M059J (cell line): ENCODE measurements at places on chromosomes 3 and 15. TPM values are rescaled to one million over a fixed set of nuclear protein-coding genes. Genes with fewer than 3 reads are reported as not detected.

DNA sequence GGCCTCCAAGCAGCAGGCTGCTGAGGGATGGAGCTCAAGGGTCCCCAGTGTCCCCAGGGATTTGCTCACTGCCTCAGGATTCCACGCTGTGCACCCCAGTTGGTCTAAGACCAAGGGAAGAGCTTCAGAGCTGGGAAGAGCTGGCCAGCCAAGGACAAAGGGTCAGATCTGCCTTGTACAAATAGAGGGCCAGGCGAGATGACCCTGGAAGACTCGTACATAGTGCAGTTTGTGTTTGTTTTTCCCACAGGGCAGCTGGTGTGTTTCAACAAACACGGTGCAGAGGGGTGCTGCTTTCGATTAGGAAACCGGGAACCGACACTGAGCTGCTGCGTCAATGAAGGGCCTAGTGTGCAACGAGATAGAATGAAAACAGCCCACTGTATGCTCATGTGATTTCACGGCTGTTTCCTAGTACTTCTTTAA lies 56.1 kb upstream of the TRPM1 start:
- DNase-seq, result no peak

DNA sequence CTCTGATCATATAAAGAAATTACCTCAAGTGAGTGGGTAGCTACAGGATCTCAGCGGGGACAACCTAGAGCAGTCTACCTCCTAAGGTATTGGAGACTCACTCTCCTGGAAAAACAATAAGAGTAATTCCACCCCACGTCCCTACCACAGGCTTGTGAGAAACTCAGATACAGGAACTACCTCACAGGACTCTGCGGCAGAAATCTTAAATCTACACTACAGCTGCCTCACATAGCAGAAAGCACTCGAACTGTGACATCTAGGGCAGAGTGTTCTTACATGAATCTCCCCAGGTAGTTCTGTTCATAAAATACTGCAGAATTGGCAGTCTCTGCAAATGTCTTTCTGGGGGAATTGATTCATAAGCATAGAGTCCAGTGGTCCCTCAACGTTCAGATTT lies 382.9 kb upstream of the IL12A start:
- DNase-seq, result no peak

DNA sequence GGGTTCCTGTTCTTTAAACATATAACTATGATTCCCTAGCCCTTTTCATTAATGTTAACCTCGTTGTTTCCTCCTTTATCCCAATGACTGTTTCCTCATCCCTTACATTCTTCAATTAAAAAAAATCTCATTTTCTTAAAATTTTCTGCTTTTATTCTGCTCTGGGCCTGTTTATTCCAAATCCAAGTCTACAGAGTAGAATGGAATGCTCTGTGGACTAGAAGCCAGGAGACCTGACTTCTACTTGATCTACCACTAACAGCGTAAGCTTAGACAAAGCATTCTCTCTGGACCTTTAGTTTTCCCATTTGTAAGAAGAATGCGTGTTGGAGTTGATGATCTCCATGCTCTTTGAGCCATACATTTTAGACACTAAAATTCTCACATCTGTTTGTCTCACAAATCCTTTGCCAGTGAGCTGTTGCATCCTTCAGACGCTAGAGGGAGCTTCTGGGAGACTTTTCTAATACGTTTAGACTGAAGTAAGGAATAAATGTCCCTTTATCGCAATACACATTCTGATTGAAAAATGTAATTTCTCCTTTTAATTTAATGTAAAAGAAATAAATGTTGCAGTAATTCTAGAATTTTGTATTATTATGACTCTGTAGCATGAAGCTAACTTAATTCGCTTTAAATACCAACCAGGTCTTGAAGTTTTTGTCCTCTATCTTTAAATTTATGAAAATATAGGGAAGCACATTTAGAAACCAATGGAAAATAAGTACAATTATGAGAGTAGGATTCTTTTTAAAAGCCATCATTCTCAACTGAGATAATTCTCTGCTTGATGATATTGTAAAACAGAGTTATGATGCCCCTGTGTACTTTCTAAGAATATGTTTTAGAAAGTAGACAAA lies 21.7 kb upstream of the GMNC start:
- DNase-seq, result peak; percentile 71

EIF4A2 gene
- total RNA-seq, result 508 and 726 TPM in 2 replicates

DNA sequence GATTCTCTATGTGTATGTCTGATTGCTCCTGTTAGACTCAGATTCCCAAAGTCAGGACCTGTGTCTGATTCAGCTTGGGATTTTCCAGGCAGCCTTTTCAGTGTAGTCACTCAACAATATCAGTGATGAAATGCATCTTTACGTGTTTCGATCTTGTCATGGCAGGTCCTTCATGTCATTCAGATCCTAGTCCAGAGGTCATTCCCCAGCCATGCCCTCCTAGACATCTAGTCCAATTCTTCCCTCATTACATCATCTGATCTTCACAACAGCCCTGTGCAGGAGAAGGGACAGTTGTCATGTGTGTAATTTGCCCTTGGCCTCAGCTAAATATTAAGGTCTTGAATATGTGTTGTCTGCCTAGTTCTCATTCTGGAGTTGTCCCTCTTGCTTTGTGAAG lies 153.2 kb upstream of the NR2E3 start:
- DNase-seq, result no peak

ITGA11 gene
- 31.2 and 54.7 TPM in 2 replicates for total RNA-seq

DNA sequence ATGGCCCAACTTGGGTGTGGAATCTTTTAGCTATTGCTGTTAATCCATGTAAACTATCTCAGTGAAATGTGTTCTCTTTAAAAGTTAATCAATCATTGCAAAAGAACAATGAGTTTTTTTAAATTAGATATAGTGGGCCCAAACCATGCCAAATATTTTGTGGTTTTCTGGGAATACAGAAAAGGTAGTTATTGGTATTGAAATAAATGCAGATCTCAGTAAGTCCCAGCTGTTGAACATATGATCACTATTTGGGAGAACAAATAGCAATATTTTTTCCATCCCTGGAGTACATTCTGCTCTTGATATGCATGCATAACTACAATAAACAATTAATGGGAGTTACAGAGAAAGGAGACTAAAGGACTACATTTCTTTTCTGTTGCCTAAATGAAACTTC lies 36.0 kb upstream of the LEKR1 start:
- no peak for DNase-seq

- DNase-seq, result peak; percentile 70
Observed at GRCh38 chr3:16728770-16729745, 123.8 kb upstream of the DAZL start.

DNA sequence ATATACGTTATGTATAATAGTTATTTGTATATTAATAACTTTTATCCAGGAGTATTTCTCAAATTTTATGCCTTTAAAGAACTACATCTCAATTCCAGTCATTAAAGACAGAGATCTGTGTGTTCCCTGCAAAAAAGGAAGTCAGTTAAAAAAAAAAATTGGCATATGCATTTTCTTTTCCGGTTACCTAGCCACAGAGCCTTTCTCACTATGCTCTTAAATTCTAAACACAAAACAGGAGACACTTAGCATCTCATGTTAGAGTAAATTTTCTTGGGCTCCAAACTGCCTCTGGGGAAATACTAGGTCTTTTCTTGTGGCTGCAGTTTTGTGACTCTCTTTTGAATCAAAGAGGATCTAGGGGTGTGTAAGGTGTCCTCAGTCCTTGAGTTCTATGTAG lies 105.9 kb downstream of the KCNH8 start:
- no peak for DNase-seq

CASR gene
- total RNA-seq, result not detected in 2 replicates

DNA sequence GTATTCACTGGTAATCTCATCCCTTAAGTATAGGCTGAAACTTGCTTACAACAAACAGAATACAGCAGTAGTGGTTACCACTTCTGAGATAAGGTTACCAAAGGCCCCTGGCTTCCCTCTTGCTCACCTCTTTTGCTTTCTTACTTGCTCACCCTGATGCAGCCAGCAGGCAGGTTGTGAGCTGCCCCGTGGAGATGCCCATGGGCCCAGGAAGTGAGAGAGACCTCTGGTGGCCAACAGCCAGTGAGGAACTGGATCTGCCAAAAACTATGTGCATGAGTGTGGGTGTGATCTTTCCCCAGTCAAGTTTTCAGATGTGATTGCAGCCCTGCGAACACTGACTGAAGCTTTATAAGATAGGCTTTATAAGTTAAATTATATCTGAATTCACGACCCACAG lies 48.7 kb downstream of the NMNAT3 start:
- DNase-seq, result peak; percentile 40

DNA sequence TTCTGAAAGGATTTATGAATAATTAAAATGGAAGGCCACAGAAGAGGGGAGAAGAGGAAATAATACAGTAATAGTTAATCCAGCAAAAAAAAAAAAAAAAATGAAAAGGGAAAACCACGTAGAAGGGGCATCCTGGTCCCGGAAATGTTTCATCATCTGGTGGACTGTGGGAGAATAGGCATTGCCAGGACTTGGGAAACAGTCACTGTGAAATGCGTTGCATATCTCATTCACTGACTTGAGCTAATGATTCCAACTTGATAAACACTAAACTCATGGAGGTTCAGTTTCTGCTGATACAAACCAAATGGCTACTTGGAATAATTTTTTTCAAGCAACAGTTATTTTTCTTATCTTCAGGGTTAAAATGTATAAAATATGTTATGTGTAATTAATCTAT lies 3.2 kb downstream of the XCR1 start:
- DNase-seq, result no peak

GRCh38 chr15:57504599-57504940 lies 87.1 kb upstream of the MYZAP start:
- no peak for DNase-seq

MYO9A gene
- total RNA-seq, result 13.1 and 15.0 TPM in 2 replicates

GXYLT2 gene
- total RNA-seq, result 2.3 and 7.7 TPM in 2 replicates

GRCh38 chr15:63052961-63053698 lies 10.6 kb downstream of the TPM1 start:
- peak; percentile 88 for DNase-seq

CIB2 gene
- 1.9 and 2.2 TPM in 2 replicates for total RNA-seq

DNA sequence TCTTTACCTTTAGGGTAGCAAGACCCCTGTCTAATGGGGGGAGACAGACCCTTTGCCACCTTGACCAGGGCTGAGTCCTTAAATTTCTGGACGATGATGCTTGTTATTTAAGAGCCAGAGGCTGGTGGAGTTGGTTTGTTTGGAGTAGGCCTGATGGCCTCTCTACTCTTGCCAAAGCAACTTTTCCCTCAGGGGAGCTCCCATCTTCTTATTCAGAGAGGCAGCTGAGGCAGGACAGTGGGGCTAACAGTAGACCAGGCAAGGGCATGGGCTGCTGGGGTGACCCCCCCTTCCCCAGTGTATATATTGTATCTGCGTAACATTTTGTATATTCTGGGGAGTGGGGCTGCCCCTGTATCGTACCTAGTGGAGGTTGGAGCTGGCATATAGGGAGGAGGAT lies 10.3 kb downstream of the RPS17 start:
- DNase-seq, result no peak

ADGRG7 gene
- not detected in 2 replicates for total RNA-seq

FOXB1 gene
- total RNA-seq, result not detected in 2 replicates

DNA sequence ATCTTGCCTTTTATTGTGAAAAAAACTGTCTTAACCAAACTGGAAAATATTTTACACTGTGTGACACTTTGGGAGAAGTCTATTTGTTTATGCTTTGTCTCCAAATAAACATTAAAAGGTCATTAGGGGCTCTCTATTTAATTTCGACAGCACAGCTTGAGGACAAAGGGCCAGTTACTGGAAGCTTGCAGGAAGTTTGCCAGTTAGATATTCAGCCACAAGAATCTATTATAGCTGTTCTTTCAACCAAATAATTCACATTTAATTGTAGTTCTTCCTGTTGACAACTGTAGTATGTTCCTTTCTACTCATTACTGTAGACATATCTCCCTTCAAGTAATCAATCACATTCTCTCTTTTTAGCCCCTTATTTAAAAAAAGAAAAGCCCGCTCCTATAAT lies 6.1 kb downstream of the CP start:
- DNase-seq, result peak; percentile 81

DNA sequence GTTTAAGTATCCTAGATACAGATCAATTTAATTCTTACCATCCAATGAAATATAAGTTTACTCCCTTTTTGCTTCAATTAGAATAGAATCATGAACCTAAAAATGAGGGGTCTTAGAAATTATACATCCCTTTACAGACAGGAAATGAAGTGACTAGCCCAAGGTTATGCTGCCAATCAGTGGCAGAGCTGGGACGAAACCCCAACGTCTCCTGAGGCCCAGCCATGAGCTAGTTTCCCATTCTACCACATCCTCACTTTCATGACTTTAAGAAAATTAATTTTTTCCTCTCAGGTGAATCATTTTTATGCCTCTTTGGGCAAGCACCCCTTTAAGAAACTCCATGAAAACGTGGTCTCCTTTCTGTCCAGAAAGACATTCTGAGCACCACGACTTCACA lies 11.2 kb downstream of the LRIG1 start:
- no peak for DNase-seq

DNA sequence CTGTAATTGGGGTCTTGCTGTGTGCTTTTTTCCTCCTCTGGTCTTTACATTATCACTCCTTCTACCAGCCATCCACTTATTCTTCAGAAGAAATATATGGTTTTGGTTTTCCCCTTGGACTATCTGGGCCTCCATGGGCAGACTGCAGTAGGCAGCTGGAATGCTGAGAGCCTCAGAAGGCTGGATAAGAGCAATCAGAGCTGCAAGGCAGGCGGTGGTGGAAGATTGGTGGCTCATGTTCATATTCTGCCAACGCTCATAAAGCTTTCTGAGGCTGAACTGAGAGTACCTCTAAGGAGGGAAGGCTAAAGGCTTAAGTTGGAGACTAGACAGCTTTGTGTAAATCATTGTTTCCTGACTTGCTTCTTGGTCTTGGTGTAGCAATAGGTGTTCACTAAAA lies 5.7 kb upstream of the RPLP1 start:
- no peak for DNase-seq

TMC3 gene
- total RNA-seq, result not detected in 2 replicates

- peak; percentile 26 for DNase-seq
Observed at GRCh38 chr3:17013050-17013449, 128.3 kb downstream of the PLCL2 start.

DNA sequence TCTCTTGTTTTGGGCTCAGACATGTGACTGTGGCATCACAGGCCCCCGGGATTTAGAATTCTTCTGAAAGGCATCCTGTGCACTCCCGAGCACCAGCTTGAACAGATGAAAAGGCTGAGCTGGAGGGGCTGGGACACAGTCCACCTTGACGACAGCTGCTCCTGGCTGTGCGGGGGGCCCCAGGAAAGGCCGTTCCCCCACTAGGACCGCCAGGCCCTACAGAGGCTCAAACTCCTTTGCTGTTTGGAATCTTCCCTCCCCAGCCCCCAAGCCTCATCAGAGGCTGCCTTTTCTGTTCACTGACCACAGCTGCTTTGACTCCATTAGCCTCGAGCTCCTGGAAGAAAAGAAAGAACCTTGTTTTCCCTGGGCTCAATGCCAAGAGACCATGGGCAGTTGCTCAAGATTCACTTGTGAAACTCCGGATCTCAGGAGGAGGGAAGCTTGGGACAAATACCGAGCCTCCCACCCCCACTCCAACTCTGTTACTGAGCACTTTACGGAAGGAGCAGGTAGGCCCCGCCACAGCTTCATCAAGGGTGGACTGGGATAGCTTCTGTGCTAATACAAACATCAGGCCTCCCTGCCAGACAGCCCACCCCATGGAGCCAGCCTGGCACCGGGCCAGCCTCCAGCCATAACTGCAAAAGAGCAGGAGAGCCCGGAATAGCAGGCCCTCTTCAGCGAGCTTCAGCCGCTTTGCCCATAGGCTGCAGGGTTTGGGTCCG lies 15.7 kb downstream of the CIDEC start:
- peak; percentile 71 for DNase-seq
